PC-9 (cell line): ENCODE measurements at places on chromosomes 1 and 21. TPM values are rescaled to one million over a fixed set of nuclear protein-coding genes. Genes with fewer than 3 reads are reported as not detected.
A peak's percentile ranks its signal among the peaks of the same experiment; 100 is the strongest.

DNA sequence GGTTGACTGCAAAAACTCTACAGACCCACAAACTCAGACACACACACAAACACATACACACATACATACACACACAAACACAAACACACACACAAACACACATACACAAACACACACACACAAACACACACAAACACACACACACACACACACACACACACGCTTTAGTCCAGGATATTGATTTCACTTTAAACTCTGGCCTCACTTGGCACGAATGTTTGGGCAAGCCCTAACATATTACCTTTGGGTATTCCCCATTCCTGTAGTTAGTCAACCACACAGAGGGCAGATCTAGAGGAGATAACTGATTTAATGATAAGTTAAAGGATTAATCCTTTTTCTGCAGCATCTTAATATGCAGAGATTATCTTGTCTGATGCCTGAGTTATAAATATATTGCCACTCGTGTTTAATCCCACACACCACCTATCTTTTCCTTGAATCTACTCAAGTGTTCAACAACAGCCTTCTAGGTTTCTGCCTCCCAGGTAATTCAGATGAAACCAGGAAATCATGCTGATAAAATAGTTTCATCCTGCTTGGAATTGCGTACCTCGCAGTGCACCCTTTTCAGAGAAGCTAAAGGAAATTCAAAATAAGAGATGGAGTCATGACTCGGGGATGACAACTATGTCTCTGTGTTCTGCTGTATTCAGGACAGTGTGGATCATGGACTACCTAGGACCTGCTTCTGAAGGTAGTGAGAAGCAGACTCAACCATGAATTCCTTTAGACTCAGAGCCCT, 14.5 kb upstream of the RUNX1 start:
- DNase-seq, result peak; percentile 5

GRCh38 chr1:44417351-44418021, 12.4 kb downstream of the RNF220 start:
- no peak for DNase-seq

- no peak for DNase-seq
These were observed 19.6 kb upstream of the ZNF648 start for GRCh38 chr1:182080955-182081582.

RORC gene
- 0.35 and 0.70 TPM in 2 replicates for total RNA-seq

DNA sequence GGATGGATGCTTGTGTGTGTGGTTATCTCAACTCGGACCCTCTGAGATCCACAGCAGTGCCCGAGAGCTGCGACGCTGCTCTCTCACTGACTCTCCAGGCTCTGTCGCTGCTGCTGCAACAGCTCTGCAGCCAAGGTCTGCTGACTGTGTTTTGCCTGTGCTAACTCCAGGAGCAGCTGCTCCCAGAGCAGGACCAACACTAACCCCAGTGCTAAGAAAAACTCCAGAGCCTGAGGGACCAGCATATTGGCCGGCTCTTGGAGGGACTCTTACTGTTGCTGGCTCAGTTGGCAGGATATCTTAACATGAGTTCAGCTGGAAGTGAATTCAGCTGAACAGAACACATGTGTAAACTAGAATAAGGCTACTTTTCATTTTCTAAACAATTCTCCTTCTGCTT, 4.4 kb downstream of the LCE2C start:
- DNase-seq, result no peak

DNA sequence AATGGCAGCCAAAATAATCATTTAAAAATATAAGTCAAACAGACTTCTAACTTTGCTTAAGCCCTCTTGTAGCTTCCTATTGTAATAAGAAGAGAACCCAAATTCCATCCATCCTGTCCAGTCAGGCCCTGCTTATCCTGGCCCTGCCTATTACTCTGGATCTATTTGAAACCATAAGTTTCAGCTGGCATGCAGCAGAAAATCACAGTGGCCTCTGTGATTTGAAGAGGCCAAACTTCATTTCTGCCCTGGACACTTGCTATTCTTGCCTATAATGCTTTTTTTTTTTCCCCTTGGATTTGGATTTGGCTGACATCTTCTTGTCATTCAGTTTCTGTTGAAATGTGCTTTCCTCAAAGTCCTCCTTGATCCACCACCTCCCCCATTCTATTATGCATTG, 642.8 kb downstream of the USP25 start:
- no peak for DNase-seq

- DNase-seq, result no peak
These were observed 8.5 kb downstream of the GPBP1L1 start for GRCh38 chr1:45677751-45678245.

GRCh38 chr21:41373763-41374162, 11.9 kb downstream of the MX2 start:
- no peak for DNase-seq

DNA sequence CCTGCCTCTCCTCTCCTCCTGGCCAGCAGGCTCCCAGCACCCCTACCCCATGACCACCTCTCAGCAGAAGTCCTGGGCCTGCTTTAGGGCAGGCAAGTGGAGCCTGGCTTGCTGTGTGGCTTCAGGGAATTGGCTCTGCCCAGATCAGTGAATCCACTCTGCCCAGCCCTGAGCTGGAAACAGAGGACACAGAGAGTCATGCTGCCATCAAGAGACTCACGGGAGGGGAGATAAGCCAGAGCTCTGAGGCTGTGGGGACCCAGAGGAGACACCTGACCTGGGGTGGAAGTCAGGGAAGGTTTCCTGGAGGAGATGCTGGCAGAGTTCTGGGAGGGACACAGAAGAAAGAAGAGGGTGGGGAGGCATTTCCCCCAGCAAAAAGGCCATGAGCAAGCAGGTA, 54.2 kb downstream of the GLIS1 start:
- no peak for DNase-seq

GRHL3 gene
- total RNA-seq, result 1.1 and 1.7 TPM in 2 replicates

DNA sequence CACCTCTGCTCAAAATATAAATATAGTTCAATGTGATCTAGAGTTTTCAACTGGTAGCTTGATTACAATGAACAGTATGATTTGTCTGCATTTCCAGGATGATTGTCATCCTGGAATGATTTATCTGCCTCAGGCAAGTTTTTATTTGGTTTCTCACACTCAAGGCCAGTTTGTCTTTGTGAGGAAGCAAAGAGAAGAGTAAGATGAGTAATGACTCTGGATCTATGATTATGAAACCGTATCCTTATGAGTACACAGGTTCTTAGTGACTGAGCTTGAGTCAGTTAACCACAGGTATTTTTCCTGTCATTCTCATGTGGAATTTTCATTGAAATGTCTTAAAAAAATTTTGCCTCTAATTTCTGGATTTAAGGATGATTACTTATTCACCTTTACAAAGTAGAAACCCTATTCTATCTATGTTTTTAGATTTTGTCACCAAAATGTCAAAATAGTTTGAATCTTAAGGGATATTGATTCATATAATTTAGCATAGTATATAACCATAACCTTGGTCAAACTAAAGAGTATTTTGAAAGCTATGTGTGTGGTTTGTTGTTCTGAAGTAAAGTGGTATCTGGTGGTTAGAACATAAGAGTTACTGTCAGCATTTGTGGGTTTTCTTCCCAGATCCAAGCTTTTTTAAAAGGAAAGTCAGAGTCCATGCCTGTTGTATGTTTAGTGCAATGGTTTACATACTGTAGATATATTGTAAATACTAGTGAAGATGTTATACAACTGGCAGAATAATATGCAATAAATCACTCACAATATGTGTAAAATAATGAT, 145.0 kb downstream of the RASAL2 start:
- peak; percentile 51 for DNase-seq

CR1L gene
- total RNA-seq, result not detected in 2 replicates

ARTN gene
- total RNA-seq, result 17.4 and 33.6 TPM in 2 replicates

SPRR1B gene
- not detected in 2 replicates for total RNA-seq

DNA sequence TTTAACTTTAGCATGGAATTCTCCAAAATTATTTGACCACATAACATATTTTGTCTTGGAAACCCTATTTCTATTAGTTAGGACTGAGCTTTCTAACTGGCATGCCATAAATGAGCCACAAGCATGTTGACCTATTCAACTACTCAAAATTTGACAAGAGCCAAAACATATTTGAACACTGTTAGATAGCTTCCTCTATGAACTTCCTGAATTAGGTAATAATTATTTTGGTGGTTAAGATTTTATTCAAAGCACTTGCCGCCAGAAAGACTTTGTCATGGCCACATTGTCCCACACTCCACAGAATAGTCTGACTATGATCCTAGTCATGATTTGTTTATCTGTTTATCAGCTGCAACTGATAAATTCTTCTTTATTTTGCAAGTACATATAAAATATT, 23.1 kb upstream of the CTPS1 start:
- peak; percentile 56 for DNase-seq

DNA sequence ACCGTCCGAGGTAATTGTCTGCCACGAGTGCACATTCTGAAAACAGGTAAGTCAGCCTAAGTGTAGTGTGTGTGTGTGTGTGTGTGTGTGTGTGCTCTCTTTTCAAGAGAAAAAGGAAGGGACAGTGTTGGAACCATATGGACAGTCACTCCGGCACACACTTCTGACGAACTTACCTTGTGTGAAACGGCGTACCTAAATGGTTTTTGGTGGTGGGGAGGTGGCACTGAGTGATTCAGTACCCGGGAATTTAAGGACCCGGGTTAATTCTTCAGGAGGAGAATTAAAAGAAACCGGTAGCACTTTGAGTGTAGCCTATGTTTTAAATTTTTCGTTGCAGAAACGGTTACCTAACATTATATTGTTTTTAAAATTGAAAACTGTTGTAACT, 286 bp downstream of the ODR4 start:
- no peak for DNase-seq

- DNase-seq, result peak; percentile 3
These were observed 91.5 kb downstream of the SIPA1L2 start for GRCh38 chr1:232538224-232538942.

GRCh38 chr1:172342584-172343239, 77.8 kb upstream of the C1orf105 start:
- no peak for DNase-seq

IL20 gene
- not detected in 2 replicates for total RNA-seq

MEX3A gene
- 6.6 and 7.2 TPM in 2 replicates for total RNA-seq

GRCh38 chr1:20640183-20640597, 6.9 kb downstream of the PINK1 start:
- peak; percentile 46 for DNase-seq

DNA sequence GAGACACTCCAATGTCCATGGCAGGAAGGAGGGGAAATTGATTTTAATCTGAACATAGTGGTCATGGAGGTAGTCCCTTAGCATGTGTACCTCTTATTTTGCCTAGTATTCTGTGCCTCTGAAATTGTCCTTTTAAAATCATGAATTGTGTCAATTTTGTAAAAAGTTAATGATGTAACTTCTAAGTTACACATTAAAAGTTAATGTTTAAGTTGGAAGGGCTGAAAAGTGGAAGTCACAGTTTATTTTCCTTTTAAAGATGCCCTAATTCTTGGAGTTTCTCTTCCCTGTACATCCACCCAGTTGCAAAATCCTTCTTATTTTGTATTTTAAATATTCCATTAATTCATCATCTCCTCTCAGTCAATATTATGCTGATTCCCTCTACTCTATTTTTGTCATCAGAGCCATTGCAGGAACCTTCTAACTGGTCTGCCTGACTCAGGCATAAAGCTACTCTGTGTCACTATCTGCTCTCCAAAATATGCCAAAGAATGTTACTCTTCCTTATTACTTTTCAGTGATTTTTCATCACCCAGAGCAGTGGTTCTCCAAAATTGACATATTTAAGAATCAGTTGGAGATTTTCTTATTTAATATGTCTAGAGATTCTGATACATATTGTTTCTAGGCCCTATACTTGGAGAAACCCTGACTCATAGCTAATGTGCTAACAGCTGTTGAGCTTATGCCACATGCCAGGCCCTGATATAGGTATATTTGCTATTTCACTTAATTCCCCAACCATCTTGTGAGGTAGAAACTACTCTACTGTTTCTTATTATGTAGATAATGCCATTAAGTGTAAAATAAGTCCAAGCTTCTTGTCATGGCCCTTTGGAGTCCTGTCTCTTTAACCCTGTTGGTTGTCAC, 5.1 kb downstream of the HOOK1 start:
- DNase-seq, result no peak

GRCh38 chr1:107829036-107829770, 135.8 kb downstream of the VAV3 start:
- no peak for DNase-seq

DNA sequence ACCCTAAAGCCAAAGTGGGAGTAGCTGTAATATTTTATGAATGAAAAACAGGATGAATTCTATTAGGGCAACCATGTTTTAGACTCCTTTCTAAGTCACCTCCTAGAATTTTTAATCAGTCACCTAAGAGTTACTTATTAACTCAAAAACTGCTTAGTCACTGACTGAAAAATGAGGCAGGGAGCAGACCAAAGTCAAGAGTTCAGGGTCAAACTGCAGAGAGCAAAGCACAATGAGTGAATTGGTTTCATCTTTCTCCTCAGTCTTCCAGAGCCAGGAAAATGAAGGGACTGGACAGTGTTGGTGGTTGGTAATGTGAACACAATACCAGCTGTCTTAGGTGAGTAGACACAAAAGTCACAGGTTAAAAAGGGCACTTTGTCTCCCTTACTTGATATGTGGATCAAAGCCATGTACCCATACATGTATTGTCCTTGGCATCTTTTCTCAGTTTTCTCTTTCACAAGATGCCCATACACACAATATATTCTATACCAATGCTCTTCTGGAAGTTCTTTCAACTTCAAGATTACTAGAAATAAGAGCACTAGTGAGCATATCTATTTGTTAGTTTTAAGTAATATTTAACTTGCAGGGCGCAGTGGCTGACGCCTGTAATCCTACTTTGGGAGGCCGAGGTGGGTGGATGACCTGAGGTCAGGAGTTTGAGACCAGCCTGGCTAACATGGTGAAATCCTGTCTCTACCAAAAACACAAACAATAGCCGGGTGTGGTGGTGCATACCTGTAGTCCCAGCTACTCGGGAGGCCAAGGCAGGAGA, 42.2 kb downstream of the ATP1B1 start:
- no peak for DNase-seq

ALX3 gene
- total RNA-seq, result not detected in 2 replicates
